ENCODE measurements at places on chromosomes 16 and 17.

GRCh38 chr16:78852081-78852635, 748.4 kb downstream of the MAF start:
- no peak for DNase-seq

DNA sequence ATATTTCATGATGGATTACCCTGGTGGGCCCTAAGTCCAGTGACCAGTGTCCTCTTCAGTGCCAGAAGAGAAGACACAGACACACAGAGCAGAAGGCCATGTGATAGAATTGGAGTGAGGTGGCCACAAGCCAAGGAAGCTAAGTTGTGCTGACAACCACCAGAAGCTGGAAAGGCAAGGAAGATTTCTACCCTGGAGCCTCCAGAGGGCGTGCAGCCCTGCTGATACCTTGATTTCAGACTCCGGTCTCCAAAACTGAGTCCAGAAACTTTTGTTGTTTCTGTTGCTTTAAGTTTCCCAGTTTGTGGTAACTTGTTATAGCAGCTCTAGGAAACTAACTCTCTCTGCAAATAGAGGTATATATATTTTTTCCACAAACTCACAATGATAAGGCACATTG, 396.6 kb upstream of the ASIC2 start:
- no peak for DNase-seq

DNA sequence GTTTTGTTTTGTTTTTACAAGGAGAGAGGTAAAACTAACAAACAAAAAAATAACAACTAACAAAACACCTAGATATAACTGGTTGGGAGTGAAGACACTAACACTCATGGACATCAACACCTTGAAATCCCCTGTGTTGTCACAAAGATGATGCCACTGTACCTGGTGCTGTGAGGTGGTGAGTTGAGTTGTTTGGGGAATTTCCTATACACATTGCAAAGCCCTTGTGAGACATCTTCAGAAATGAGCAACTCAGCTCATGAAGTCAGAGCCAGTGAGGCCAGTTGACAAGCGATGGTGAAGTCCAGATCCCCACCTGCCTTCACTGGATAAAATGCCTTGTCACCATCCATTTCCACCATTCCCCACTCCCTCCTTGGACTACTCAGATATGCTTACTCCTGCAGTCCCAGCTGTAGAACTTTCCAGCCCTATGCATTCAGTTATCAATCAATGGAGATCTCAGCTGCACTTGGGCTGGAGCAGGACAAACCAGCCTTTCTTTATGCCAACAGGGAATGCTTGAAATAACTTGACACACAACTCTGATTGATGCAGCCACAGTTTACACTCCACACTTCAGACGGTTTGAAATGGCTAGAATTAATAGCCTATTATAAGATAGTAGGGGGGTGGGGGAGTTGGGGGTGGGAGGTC, 22.2 kb downstream of the ANKFN1 start:
- no peak for DNase-seq

GRCh38 chr16:64952177-64952576, 169.7 kb downstream of the CDH11 start:
- DNase-seq = no peak

- no peak for DNase-seq
Measured at GRCh38 chr17:55452139-55452790, 30.6 kb upstream of the MMD start.

DNA sequence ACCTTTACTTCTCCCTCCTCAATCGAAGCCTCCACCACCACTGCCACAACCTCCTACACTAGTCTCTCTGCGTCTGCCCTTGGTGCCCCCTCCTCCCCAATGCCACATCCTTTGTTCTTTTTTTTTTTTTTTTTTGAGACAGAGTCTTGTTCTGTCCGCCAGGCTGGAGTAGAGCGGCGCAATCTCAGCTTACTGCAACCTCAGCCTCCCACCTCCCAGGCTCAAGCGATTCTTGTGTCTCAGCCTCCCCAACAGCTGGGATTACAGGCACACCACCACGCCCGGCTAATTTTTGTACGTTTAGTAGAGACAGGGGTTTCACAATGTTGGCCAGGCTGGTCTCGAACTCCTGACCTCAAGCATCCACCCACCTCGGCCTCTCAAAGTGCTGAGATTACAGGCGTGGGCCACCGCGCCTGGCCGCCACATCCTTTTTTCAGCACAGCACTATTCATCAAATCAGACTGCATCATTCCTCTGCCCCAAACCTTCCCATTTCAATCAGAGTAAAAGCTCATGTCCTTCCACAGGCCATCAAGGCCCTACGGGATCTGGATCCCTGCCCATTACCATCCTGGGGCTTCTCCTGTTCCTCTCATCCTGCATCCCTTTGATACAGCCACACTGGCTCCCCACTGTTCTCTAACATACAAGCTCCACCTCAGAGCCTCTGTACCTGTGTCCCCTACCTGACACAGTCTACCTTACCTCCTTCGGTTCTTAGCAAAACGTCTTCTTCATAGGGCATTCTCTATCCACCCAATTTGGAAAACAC, 2.0 kb downstream of the KLHL11 start:
- DNase-seq = no peak

DNA sequence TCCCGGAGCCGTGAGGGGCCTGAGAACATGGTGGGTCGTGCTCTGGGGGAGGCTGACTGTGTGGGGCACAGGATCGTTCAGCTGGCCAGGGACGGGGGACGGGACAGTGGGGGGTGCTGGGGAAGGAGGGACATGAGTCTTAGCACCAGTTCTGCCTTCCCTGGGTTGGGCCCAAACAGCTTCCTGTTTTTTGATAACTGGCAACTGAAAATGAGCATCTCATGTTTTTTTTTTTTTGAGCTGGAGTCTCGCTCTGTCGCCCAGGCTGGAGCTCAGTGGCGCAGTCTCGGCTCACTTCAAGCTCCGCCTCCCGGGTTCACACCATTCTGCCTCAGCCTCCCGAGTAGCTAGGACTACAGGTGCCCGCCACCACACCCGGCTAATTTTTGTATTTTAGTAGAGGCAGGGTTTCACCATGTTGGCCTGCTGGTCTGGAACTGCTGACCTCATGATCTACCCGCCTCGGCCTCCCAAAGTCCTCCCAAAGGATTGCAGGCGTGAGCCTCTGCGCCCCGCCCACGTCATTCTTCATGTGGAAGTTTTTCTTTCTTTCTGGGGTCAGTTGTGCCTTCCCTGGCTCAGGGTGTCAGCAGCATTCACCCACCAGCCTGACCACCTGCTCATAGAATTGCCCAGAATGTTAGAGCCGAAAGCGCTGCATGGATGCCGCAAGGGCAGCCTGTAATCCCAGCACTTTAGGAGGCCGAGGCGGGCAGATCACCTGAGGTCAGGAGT, 6.4 kb downstream of the ASPSCR1 start:
- no peak for DNase-seq

DNA sequence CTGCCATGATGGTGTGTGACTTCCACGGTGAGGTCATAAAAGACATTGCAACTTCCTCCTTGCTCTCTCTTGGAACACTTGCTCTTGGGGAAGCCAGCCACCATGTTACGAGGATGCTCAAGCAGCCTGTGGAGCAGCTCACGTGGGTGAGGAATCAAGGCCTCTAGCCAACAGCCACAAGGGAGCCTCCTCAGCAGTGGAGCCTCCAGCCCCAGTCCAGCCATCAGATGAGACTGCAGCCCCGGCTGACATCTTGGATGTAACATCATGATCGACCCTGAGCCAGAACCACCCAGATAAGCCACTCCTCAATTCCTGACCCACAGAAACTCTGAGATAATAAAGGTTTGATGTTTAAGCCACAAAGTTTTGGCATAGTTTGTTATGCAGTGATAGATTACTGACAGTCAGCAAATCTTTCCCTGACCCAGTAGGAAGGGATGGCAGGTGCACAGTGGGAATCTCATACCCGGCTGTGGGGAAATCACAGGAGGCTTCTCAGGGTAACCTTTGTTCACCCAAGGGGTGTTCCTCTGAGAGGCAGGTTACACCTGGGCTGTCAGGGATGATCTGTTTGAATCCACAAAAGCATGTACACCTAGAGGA, 23.3 kb upstream of the GINS2 start:
- no peak for DNase-seq

DNA sequence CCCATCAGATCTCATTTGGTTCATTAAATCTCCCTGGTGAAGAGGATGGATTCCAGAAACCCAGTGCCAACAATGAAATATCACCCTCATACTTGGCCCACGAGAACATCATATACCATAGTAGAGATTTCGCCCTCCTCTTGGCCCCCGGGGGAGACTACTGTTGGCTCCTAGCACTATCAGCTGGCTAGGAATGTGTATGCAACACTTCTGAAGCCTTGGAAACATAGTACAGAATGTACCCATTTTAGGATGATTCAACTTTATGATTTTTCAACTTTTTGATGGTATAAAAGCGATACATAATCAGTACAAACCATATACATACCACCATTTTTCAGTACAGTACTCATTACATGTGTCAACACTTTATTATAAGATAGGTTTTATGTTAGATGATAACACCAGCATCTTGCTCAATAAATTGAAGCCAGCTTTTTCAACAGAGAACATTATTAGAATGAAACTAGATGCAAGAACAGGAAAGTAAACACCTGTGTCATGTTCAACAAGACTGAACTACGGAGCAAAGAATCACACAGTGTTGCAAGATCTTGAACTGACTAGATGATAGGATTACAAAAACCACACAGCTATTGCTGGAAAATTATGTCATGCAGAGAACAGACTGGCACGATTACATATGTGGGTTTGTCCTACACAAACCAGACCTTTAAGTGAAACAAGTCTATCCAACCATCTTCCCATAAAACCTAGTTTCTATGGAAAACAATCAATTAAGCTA, 17.2 kb downstream of the RSL1D1 start:
- DNase-seq = no peak

- DNase-seq = no peak
Measured at GRCh38 chr17:8326511-8327302, 12.9 kb upstream of the ODF4 start.

GRCh38 chr16:30446203-30446595, 525 bp upstream of the SEPHS2 start:
- DNase-seq = no peak

- DNase-seq = peak; percentile 83
Measured at GRCh38 chr16:89909777-89910716, 8.6 kb upstream of the MC1R start.

- DNase-seq = no peak
Measured at GRCh38 chr17:37530420-37530819, 40.7 kb downstream of the DUSP14 start.

- DNase-seq = no peak
Measured at GRCh38 chr16:73151225-73151624, 103.3 kb upstream of the ZFHX3 start.

DNA sequence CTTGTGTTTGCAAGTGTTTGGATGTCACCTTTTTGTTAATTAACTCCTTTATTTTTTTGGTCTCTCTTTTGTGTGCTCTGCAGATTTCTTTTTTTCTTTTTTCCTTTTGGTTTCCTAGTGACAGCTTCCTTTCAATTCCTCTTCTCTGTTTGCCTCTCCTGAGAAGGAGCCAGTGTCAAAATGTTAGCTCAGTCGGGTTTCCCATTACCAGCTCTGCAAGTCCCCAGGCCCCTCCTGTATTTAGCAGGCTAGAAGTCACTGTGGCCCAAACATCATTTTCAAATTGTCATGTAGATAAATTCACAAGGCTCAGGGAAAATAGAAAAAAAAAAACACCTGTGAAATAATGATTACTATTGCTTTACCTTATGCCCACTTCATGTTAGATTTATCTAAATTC, 1621.6 kb downstream of the CDH8 start:
- no peak for DNase-seq

DNA sequence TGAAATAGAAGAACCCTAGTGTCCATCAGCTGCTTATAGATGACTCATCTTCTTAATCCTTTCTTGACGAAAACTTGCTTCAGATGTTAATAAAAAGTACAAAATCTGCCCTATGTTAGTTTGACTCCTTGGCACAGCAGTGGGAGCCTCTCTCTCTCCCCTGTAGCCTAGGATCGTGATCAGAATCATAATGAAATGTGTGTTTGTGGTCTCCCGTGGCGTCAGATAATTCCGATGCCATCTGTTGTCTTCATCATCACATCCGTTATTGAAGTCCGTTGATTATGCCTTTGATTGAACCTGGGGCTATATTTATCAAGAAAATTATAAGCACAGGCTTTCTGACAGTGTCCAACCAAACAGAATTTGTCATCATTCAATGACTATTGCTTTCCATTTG, 102.5 kb downstream of the BMERB1 start:
- no peak for DNase-seq

- no peak for DNase-seq
Measured at GRCh38 chr16:87765473-87765775, 362 bp downstream of the KLHDC4 start.

DNA sequence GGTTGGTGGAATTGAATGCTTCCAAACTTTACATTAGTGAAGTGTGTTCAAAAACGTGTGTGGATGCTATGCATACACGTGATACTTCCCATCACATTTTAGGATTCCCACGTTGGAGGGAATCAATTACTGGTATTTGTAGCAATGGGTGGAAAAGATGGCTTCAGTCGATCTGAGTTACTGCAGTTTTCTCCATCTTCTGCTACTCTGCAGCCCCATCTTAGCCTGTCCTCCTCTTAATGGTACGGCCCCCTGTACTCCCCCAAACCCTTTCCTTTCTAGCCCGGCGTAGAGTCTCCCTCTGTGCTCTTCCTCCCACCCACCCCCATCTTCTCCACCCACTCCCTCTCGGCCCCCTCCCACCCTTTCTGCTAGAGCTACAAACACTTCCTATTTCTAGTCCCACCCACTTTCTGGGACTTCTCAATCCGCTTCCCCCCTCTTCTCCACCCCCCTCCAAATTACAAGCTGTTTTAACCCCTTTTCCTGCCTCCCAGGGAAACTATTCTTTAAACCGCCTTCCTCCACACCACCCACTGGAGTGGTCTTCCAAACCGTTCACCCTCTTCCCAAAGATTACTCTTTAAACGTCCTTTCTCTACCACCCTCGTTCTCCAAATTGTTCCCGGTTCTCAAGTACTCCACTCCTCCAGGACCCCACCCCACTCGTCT, 1.1 kb downstream of the CHTF8 start:
- peak; percentile 48 for DNase-seq

DNA sequence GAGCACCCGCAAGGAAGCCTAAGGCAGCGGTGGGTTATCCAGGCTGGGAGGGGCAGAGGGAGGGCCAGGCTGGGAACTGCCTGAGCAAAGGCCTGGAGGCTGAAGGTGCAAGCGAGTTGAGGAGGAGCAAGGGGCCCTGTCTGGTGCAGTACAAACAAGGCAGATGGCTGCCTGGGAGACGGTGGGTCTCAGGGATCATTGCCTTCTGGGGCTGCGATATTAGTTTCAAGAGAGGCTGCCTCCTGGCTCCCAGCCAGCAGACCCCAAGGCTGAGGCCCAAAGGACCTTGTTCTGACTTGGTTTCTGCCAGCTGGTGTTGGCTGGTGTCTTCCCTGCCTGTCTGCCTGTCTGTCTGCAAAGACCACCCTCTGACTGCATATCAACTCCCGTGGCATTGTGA, 154.0 kb downstream of the IRF8 start:
- DNase-seq = no peak

- DNase-seq = no peak
Measured at GRCh38 chr17:80704381-80704819, 159.8 kb downstream of the RPTOR start.

- no peak for DNase-seq
Measured at GRCh38 chr16:51556694-51557340, 405.7 kb upstream of the SALL1 start.
